ENCODE measurements at places on chromosomes 13 and 19.
A peak's percentile ranks its signal among the peaks of the same experiment; 100 is the strongest.

DNA sequence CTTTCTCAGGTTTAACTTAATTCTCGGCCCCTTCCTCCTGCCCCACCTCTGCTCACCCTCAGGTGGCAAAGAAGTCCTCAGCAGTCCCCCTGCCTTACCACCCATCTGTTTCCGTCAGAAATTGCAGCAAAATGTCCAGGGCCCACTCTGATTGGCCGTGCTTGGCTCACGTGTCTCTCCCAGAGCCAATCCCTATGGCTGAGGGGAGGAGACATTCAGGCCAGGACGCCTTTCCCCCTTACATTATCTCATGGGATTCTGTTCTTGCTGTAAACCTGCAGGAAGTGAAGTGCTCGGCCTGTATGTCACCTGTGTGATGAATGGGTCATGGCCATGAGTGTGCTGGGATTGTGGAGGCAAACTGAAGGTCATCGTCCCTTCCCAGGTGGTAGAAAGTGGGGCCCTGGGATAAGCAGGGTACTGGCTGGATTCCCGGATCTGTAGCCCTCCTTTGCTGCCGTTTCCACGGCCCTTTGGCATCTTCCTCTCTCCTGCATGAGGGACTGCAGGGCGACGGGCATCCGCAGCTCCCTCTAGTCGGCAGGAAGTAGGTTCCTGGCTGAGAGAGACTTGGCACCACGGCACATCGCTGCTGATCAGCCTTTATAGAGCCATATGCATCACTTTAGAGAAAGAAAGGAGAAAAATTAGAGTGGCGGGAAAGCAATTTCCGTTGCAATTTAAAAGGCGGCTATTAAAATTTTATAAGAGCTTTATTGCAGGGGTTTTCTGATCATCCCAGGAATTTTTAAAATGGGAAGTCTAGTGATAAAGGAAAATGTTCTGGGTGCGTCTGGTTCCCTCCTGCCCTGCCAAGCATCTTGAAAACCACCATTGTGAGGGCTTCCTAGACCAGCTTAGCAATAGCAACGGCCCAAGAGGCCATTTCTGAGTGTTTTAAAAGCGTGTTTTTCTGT is 118.2 kb downstream of the SIPA1L3 start:
- no peak for DNase-seq

GRCh38 chr13:106220211-106220610 is 315.3 kb downstream of the EFNB2 start:
- DNase-seq, result no peak

DNA sequence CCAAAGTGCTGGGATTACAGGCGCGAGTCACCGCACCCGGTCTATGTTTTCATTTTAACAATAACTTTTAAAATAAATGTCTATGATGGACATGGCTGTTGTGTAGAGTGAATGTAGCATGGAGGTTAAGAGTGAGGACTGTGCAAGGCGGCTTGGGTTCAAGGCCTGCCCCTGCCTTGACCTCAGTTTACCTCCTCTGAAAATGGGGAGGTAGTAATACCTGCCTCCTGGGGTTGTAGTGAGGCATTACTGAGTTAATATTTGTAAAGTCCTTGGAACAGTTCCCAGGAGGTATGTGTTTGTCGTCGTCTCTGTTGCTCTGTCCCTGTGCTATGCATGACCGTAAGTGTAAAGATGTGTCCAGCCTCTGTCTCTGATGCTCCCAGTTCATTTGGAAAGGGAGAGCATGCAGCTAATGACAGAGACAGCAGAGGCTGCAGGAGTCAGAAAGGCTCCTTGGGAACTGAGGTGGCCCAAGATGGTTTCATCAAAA is 9.4 kb downstream of the GARRE1 start:
- no peak for DNase-seq

- peak; percentile 89 for DNase-seq
These were observed 104.7 kb downstream of the RGCC start for GRCh38 chr13:41562083-41562482.

GRCh38 chr19:47438793-47439220 is 19.5 kb upstream of the MEIS3 start:
- DNase-seq, result no peak

- no peak for DNase-seq
These were observed 518.1 kb downstream of the UQCRFS1 start for GRCh38 chr19:28694812-28695211.

- no peak for DNase-seq
These were observed at the start of gene CYP2S1 for GRCh38 chr19:41192574-41193429. Gene CYP2S1, plus strand, starts transcription at chr19:41193219. Its CDS starts 46 bp downstream, at chr19:41193265.

GRCh38 chr13:95485518-95486144 is 66.9 kb upstream of the CLDN10 start:
- DNase-seq, result no peak

- no peak for DNase-seq
These were observed 61.1 kb downstream of the ZNF431 start for GRCh38 chr19:21202865-21203494.

GRCh38 chr13:47665043-47665442 is 336.0 kb downstream of the SUCLA2 start:
- DNase-seq, result no peak

DNA sequence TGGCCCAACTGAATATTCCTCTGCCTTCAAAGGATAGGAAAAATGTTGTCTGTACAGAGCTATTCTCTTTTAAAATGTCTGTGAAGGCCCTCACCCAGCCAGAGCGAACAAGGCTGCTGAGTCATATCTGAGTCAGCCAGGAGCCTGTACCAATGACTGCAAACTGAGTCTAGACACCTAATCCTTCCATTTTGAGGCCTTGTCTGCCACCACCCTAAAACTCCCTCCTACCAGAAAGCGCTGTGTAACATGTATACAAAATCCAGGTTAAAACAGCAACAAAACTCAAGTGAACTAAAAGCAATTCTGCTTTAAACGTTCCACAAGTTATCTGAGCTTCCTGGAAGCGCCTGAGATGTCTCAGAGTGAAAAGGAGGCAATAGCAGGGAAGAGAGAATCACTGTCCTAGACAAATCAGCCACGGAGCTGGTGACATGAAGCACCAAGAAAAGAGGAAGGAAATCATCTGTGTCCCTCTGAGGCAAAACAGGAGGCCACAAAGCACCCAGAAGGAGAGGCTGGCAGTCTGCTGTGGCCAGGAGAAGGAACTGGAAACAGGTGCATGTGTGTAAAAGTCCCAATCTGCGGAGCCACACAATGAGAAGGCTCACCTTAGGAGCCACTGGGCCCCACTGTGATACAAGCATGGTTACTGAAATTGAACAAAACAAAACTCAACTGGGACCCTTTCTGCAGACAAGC is 10.2 kb downstream of the DHRS12 start:
- peak; percentile 84 for DNase-seq

GRCh38 chr19:46704379-46705076 is 12.4 kb downstream of the PRKD2 start:
- DNase-seq, result peak; percentile 26

- DNase-seq, result no peak
These were observed 302.0 kb downstream of the KLF12 start for GRCh38 chr13:73832128-73832588.

- no peak for DNase-seq
These were observed 14.3 kb upstream of the FOXO1 start for GRCh38 chr13:40680659-40681323.

GRCh38 chr13:22050951-22051563 is 380.2 kb downstream of the FGF9 start:
- DNase-seq, result no peak

DNA sequence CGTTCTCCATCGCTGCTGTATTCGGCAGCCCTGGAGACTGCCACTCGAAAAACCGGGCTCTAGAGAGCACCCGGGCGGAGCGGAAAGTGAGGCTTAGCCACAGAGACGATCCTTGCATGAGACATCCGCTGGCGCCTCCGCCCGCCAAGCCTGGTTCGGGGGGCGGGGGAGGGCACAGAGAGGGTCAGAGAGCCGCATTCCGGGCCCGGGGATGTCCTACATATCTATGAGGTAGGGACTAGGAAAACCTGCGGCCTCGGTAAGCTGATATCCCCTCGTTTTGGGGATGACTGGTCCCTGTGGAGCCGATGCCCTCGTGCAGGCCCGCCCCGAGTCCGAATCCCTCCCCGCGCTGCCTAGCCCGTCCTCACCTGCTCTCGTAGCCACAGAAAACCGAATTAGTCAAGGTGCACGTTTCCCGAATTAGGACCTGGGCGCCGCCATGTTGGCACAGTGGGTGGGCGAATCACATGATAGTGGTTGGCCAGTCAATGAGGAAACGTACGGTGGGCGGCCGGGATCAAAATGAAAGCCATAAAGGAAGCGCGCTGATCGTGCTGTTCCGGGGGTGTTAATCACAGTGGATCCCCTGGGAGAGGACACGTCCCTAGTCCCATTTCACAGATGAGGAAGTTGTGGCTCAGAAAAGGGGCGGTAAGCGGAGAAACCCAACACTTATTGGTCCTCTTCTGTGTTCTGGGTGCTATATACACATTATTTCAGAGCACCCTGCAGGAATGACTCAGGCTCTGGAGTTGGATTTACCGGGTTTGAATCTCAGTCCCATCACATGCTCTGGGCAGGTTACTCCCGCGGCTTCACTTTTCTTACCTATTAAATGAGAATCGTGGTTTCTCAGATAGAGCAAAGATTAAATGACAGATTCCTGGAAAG is at the start of gene TRMT1:
TSS of gene TRMT1 (minus strand) at position 459 of the 894 bp plus-strand sequence. CDS start at position 118, 341 bp downstream.
- peak; percentile 94 for DNase-seq

- DNase-seq, result no peak
These were observed 3.6 kb downstream of the PLEKHJ1 start for GRCh38 chr19:2232286-2233151.

DNA sequence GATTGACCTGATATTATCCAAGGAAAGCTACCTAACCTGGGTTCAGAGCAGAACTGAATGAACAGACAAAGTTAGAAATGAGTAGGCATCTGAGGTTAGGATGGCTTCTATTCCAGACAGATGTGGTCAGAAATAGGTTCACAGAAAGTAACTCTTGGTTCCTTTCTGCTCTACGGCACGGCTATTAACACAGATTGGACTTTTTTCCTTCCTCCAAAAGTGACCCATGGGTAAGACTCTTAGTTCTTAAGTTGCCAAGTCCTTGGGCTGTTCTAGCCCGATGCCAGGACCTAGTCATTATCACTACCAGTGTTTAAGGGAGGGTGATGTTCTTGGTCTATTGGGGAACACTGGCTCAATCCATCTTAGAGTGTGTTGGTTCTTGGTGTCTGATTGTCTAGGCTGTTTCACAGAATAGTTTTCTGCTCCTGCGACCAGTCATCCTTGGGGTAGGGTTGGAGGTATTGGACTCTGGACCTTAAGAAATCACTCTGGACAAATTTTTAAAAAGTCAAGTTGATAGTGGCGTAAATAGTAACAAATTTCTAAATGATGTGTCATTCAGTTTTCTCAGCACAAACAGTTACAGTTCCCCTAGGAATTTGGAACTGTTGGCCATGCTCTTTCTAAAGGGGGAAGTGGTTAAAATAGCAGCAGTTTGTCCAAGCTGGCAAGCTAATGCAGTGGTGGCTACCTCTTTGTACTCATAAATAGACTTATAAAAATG is 60.1 kb upstream of the MYCBP2 start:
- peak; percentile 75 for DNase-seq

GRCh38 chr13:63024458-63024857 is 1608.8 kb upstream of the PCDH20 start:
- DNase-seq, result no peak

DNA sequence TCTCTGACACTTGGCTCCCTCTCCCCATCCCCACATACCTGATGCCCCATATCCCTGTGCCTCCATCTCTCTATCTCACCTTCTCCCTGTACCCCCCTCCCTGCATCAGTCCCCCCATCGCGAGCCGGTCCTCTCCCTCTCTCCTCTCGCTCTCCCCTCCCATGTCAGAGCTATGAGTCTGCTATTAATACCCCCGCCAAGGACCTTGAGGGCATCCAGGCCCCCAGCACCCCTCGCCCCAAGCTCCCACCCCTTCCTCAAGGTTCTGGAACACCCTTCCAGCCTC is 1.6 kb downstream of the GRIN2D start:
- no peak for DNase-seq

Data from fibroblast of skin of right quadriceps (primary cell).